ENCODE measurements at places on chromosomes 12 and 14.
A peak's percentile ranks its signal among the peaks of the same experiment; 100 is the strongest.

DNA sequence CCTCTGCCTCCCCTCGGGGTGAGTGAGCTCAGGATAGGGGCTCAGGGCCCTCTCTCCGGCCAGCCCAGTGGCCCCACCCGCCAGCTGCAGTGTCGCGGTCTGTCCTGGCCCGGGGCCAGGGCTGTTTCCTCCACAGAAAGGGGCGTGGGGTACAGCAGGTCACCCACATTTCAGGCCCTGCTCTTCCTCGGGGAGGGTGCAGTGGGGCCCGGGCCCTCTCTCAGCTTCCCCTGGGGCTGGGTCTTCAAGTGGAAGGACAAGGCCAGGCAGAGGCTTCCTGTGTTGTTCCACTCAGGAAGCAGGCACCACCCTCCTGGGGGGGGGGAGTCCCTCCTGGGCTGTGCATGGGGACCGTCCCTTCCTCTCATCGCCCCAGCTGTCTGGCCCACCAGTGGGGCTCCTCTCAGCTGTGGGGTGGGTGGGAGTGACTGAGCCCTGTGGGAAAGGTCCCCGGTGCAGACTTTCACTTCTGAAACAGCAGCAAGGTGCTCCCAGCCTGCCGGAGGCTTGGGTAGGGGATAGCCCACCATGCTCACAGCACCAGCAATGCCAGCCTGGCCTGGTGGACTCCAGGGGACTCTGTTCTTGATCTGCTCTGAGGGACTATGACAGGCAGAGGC, 3.7 kb downstream of the GPR132 start:
- peak overlapping the region; percentile 5 for H3K4me3 ChIP-seq
- H3K4me1 ChIP-seq: peaks cover 27% of the 10 kb centered on the region
- peak; percentile 64 for DNase-seq
- H3K27me3 ChIP-seq: no peaks in the 10 kb centered on the region
- peak overlapping the region; percentile 10 for H3K27ac ChIP-seq

DNA sequence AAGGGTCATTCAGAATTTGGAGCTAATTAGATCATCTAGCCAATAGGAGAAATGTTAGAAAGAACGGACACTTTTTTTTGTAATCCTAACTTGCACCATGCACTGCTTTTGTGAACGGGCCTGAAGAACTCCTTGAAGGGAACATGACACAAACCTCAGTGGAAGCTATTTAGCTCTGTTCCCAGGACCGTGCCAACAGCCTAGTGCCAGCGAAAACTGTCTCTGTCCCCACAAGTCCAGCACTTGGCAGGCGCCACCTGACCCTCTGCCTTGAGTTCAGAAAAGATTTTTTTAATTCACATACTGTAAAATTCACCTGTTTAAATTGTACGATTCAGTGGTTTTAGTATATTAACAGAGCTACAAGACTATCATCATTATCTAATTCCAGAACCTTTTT, 31.3 kb upstream of the KCNA5 start:
- no peaks in the 10 kb centered on the region for H3K36me3 ChIP-seq
- no peaks in the 10 kb centered on the region for H3K4me1 ChIP-seq
- DNase-seq: no peak
- no peak overlapping the region for H3K27ac ChIP-seq

DNA sequence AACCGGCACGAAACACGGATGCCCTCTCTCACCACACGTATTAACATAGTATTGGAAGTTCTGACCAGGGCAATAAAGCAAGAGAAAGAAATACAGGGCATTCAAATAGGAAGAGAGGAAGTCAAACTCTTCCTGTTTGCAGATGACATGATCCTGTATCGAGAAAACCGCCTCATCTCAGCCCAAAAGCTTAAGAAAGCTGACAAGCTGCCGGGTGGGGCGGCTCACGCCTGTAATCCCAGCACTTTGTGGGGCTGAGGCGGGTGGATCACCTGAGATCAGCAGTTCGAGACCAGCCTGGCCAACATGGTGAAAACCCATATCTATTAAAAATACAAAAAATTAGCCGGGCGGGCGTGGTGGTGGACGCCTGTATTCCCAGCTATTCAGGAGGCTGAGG, 17.7 kb downstream of the OR6S1 start:
- no peaks in the 10 kb centered on the region for H3K36me3 ChIP-seq
- H3K4me3 ChIP-seq: no peak overlapping the region
- peaks cover 38% of the 10 kb centered on the region for H3K4me1 ChIP-seq
- DNase-seq: no peak
- H3K27ac ChIP-seq: no peak overlapping the region
- H3K27me3 ChIP-seq: no peaks in the 10 kb centered on the region

- no peaks in the 10 kb centered on the region for H3K27me3 ChIP-seq
- H3K27ac ChIP-seq: peak overlapping the region; percentile 88
- H3K4me3 ChIP-seq: no peak overlapping the region
- DNase-seq: no peak
Measured at GRCh38 chr14:65026526-65026925, 39.8 kb downstream of the FNTB start.

- no peak overlapping the region for H3K4me3 ChIP-seq
- no peaks in the 10 kb centered on the region for H3K27me3 ChIP-seq
- no peaks in the 10 kb centered on the region for H3K36me3 ChIP-seq
- DNase-seq: no peak
- H3K4me1 ChIP-seq: no peaks in the 10 kb centered on the region
Measured at GRCh38 chr12:129530517-129530916, 373.3 kb downstream of the TMEM132D start.

Data from suprapubic skin (tissue), 4 donors.